T-helper 17 cell (primary cell): ENCODE measurements at places on chromosomes 6 and 20. TPM values are rescaled to one million over a fixed set of nuclear protein-coding genes. Genes with fewer than 3 reads are reported as not detected.

Gene ANKEF1
- total RNA-seq = 2.3 TPM

Gene CALHM4
- total RNA-seq = not detected

Gene LRRC1
- total RNA-seq = 4.0 TPM

Gene MEI4
- not detected for total RNA-seq

Gene MICAL1
- total RNA-seq = 136 TPM

Gene ASCC3
- 46.4 TPM for total RNA-seq

Gene SYNDIG1
- not detected for total RNA-seq

Gene MAN1A1
- 19.6 TPM for total RNA-seq

Gene WFDC11
- total RNA-seq = not detected

Gene MARCKS
- 0.68 TPM for total RNA-seq

Gene FAM209B
- 1.5 TPM for total RNA-seq

Gene TBXT
- total RNA-seq = not detected

Gene BPIFB1
- total RNA-seq = not detected

Gene ULBP2
- total RNA-seq = 2.8 TPM
